Foreskin keratinocyte (primary cell): ENCODE measurements at places on chromosomes 2 and 18.

GRCh38 chr2:167581961-167582574 is 665.3 kb downstream of the STK39 start:
- no peak for DNase-seq

GRCh38 chr18:5110266-5110665 is 86.8 kb downstream of the AKAIN1 start:
- no peak for DNase-seq

DNA sequence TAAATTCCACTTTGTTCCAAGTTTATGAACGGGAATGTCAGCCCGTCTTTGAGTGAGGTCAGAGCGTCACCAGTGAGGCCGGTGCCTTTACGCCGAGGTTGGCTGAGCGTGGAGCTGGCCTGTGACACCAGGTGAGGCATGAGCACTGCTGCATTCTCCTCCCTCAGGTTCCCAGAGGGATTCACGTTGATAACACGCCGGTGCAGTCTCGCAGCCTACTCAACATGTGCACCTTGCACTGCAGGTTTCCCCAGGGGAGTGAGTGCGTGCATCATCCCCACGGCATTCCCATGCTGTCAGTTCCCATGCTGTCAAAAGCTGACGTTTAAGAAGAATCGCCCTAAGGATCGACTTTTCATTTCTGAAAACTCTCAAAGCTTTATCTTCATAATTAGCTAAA is 213.3 kb downstream of the LDLRAD4 start:
- DNase-seq, result no peak

GRCh38 chr2:79512442-79513401 is at the start of gene CTNNA2:
Gene CTNNA2 (plus strand): TSS chr2:79513051.
- DNase-seq, result no peak

- DNase-seq, result no peak
Measured at GRCh38 chr2:214066862-214067261, 344.0 kb upstream of the VWC2L start.

GRCh38 chr2:59932341-59932740 is 621.1 kb downstream of the BCL11A start:
- DNase-seq, result no peak

DNA sequence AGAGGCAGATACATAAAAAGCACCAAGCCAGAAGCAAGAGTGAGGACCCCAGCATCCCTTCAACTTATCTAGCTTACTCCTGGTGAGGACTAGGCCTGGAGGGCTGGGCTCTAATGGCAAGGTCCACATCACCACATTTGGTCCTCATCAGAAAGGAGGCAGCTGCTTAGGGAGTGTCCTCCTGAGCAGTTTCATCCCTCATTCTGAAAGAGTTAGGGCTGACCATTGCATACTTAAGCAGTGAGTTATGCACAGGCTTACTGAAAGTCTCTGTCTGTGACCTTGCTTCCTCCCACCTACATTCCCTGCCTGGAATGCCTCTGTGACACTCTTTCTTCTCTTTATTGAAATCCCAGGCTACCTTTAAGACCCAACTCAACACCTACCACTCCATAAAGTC is 301.8 kb upstream of the ACVR2A start:
- peak; percentile 20 for DNase-seq

DNA sequence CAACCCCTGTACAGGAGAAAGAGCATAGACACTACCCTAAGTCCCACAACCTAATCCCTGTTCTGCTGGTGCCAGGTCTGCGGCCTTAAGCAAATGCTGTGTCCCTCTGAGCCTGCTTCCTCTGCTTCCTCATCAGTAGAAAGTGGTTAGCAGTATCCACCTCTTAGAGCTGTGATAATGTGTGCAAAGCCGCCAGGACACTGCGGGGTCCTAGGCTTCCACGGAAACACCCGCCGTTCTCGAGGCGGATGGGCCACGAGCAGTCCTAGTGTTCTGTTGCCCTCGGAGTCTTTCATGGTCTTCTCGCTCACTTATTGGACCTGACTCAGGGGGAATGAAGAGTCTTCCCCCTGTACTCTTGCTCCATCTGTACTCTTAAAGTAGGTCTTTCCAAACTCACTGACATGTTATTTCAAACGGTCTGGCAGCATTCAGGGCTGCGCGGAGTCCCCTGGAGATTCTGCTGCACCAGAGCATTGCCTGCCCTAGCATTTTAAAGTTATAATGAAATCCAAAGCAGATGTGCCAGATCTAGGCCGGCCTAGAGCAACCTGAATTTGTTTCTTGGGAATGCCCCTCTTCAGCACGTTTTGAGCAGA is 107.2 kb upstream of the ZNF236 start:
- no peak for DNase-seq
